ENCODE measurements at places on chromosomes 1 and 21.
A peak's percentile ranks its signal among the peaks of the same experiment; 100 is the strongest.

DNA sequence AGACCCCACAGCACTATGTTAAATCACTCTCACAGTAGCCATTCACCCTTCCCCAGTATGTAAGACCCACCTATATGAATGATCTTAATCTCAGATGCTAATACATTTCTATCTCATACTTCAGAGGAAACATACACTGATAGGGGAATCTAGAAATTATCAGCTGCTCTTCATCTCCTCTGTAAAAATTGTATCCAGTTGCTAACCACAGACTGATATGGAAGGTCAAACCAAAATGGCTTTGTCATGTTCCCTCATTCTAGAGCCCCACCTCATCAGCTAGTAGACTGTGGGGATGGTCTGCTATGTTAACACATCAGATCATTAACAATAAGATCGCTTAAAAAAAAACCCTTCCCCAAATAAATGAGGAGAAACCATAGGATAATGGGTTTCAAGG is 71.7 kb downstream of the UBR4 start:
- DNase-seq = no peak

- DNase-seq = no peak
These were observed 2.7 kb downstream of the HMGN1 start for GRCh38 chr21:39346206-39346605.

DNA sequence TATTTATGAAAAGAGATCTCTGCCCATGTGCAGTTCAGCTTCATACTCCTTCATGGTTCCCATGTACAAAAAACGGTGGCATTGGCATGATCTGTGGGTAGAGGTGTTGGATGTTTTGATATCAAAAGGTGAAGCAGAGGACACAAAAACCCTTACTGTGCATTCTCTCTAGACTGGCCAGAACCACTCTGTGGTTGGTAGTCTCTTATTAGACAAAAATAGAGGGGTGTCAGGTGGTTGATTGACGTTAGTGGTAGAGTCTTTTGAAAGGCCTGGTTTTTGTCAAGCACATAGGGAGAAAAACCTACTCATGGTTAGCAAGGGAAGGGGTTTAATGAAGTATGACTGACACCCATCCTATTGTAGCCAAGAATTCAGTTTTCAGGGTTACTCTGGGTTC is 400.0 kb upstream of the TMPRSS15 start:
- no peak for DNase-seq

DNA sequence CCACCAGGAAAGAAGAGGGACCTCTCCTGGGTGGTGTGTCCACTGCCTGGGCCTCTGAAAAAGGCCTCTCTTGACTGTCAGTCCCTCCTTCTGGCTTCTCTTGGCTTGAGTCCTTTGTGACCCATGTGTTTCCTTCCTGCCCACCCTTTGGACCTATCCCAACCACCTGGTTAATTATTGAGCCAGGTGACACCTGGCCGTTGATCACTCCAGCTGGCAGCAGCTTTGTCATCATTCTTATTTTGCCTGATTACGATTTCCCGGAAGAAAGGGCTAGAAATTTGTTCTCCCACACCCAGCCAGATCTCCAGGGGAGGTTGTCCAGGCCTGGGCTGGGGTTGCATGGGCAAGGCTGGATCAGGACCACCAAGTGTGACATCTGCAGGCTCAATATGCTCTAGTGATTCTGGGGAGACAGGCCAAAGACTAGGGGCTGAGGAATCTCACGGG is 24.8 kb downstream of the CSF1 start:
- no peak for DNase-seq

- DNase-seq = no peak
These were observed 61.8 kb upstream of the ETS2 start for GRCh38 chr21:38743772-38744529.

DNA sequence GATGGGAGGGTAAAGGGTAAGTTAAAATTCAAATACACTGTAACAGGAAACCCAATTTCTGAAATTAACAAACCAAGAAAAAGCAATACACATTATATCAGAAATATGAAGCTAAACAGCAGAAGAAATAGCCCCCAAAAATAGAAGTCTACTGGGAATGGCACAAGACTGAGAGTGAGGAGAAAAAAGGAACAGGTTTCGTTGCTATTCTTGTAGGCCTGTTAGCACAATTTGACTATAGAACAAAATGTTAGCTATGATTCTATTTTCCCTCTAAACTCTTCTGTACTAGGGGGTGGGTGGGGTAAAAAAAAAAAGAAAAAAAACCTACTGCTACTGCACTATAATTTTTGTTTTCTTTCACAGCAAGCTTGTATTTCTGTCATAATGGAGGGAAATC is 12.5 kb downstream of the RBBP5 start:
- no peak for DNase-seq

GRCh38 chr1:213622365-213623063 is 365.3 kb upstream of the PROX1 start:
- no peak for DNase-seq

- peak; percentile 38 for DNase-seq
These were observed at the start of gene LBR for GRCh38 chr1:225427235-225428067. Gene LBR, minus strand, starts transcription at chr1:225428038. Its CDS starts 3,963 bp downstream, at chr1:225424075.

DNA sequence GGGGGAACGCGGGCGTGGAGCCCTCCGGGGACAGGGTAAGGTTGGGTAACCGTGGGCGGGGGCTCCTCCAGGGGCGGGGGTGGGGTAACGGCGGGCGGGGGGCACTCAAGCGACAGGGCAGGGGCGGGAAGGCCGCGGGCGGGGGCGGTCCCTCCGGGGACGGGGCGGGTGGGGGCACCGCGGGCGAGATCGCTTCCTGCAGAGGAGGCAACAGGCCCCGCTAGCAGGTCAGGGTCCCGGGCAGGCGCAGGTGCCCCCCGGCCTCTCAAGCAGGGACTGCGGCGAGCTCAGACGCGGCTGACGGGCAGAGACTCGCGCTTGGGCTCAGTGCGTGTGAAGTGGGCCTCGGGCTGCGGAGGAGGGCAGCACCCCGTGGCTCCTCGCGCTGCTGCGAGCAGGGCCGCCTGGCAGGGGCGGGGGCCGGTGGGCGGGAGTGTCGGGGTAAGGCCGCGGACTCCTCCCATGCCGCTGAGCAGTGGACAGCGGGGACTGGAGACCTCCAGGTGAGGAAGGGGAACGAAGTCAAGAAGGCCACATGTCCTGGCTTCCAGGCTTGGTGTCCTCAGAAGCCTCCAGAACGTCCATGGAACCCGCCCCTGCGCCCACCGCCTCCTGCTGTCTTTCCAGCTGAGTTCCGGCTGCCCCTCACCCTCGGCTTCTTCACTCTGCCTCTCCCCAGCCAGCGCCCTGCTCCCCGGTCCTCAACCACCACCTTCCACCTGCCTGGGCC is 627 bp upstream of the GNB1 start:
- DNase-seq = peak; percentile 81

- no peak for DNase-seq
These were observed 128.7 kb downstream of the CRYAA start for GRCh38 chr21:43297391-43297981.

DNA sequence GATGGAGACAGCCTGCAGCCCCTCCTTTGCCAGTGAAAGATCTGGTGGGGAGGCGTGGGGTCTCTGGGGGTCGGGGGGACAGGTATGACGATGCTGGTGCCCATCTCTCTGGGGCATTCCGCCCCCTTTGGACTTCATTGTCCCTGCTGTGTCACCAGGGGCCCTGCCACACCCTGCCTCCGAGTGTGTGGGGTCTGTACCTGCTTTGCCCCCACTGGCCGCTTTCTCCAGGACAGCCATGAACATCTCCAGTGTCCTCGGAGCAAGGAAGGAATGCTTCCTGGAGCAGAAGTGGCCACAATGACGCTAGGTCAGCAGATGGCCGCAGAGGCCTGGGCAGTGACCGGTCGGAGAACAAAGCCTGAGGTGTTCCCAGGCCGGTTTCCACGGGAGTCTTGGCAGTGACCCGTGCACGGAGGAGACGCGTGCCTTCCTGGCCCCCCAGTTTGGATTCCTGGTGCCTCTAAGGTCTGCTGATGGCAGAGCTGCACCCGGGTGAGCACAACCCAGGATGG is 18.6 kb upstream of the TRAPPC10 start:
- no peak for DNase-seq

GRCh38 chr1:55067022-55067778 is 27.9 kb downstream of the PCSK9 start:
- DNase-seq = no peak

- DNase-seq = no peak
These were observed 44.5 kb downstream of the PIK3R3 start for GRCh38 chr1:46087891-46088290.

DNA sequence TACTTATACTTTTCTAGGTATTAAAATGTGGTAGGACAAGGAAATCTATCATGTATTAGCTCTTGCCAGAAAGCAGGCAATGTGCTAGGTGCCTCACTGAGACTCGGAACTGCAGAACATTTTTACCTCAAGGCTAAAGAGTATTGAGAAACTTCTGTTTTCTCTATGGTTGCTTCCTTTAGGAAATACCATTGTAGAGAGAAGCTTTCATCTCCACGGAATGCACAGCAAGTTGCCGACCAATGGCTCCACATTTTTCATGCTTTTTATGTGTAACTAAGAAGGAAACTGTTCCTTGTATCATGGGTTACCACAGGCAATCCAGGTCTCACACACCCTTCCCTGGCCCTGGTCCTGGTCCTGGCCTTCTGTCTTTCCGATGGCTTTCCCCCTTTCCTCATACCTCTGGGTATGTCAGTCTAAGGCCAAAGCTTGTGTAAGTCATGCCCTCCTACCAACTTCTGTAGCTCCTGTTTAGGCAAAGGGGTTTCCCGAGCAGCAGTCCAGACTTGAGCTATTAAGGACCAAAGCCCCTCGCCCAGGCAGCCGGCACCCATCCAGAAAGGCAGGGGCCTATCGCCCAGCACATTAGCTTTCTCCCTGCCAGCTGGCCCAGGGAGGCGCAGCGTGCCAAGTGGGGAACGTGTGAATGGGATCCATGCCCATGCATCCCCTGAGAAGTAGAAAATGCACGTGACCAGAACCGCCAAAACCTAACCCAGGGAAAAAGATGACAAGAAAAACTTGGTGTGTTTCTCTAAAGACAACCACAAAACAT is 225.0 kb downstream of the PBX1 start:
- no peak for DNase-seq

DNA sequence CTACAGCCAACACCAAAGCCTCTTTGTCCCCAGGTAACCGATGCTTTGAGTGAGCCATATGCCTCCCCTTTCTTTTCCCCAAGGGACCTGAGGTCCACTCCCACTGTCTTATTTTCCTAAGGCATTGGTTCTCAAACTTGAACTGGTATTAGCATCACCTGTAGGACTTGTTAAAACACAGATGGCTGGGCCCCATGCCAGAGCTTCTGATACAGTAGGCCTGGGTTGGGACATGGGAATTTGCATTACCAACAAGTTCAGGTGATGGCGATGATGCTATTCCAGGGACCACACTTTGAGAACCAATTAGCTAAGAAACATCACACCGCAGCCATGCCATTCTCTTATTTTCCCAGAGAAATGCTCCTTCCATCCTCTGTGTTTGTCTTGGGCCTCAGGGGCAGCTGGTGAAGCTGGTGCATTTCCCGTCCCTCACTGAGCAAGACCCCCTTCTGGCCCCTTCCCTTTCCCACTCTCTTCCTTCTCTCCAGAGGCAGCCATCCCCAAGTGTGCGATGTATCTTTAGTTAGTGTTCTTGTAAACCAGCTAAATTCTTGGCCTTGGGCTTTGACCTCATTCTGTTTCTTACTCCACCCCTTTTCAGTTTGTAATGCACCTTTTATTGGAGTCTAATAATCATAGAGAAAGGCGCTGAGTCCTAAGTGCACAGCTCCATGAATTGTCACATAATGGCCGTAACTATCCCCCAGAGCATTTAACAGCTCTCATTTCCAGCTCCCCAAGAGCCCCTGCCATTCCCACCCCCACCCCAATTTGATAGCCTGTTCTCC is 14.2 kb upstream of the TTC22 start:
- no peak for DNase-seq

DNA sequence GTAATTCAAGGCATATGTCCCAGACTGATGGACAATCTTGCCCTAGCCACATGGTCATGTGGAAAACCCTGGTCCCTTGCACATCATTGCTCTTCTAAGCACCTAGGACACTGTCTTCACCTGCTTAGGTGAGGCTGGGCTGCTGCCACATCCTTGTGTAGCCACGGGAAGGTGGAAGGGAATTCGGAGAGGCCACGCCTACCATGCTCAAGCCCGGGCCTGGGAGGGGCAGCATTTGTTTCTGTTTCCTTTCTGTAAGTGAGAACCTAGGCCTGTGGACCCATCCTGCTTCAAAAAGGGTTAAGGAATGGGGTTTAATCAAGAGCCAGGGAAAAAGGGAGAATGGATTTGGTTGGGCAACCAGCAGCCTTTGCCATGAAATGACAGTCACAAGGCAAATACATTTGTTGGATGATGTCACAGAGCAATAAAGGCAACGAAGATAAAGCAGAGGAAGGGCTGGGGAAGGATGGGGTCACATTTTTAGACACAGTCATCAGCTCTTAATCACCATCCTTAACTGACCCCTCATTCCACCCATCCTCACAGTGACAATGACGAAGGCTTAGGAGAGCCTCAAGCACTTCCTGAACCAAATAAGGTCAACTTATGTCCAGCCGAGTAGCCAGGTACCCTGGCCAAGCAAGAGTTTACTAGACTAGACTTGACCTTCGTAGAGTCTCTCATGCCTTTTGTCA is 10.1 kb upstream of the LRRC38 start:
- no peak for DNase-seq

DNA sequence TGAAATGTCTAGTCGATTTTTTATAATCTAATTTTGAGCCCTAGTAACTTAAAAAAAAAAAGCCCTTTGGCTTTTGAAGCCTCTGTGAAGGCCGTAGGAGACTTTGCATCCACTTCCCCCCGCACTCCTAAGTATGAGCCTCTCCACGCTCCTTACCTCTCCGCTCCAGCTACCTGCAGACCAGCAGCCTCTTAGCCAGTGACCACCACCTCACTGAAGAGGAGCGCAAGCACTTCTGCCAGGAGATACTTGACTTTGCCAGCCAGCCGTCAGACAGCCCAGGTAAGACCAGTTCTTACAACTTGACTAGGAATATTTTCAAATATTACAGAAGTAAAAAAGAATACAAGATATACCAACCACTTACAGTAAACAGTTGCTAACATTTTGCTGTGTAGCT is 27.4 kb upstream of the PWP2 start:
- no peak for DNase-seq

- no peak for DNase-seq
These were observed 89.1 kb downstream of the BCAR3 start for GRCh38 chr1:93592551-93592949.

DNA sequence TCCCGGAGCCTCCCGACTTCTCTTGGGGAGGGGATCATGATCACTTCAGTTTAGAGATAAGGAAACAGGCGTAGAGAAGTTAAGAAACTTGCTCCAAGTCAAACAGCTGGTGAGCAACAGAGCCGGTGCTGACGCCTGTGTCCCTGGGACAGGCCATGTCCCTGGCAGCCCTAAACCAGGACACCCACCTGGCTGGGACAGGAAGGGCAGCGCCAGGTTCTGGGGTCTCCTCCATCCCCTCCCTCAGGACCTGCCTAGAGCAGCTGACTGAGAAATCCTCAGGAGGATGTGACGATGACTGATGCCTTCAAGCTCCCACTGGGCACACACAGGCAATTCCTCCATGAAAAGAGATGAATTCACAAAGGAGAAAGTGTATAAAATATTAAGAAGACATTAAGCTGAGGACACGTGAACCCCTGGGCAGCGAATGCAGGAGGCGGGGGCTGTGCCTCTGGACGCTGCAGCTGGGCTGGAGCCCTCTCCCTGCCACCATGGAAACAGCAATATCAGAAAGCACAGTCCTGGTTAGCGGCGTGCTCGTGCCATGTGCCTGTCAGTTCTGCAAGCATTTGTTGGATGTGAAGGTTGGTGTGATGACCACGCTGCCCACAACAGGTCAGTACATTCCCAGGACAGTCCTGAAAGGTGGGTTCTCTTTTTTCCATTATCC is 40.1 kb upstream of the C1orf174 start:
- DNase-seq = no peak

GRCh38 chr1:163766257-163766918 is 444.6 kb downstream of the NUF2 start:
- DNase-seq = no peak

- DNase-seq = no peak
These were observed 10.7 kb downstream of the RAB42 start for GRCh38 chr1:28602536-28603439.
